Suppressor macrophage treated with lipopolysaccharide for 4 hours (primary cell): ENCODE measurements at places on chromosomes 2 and 18.

DNA sequence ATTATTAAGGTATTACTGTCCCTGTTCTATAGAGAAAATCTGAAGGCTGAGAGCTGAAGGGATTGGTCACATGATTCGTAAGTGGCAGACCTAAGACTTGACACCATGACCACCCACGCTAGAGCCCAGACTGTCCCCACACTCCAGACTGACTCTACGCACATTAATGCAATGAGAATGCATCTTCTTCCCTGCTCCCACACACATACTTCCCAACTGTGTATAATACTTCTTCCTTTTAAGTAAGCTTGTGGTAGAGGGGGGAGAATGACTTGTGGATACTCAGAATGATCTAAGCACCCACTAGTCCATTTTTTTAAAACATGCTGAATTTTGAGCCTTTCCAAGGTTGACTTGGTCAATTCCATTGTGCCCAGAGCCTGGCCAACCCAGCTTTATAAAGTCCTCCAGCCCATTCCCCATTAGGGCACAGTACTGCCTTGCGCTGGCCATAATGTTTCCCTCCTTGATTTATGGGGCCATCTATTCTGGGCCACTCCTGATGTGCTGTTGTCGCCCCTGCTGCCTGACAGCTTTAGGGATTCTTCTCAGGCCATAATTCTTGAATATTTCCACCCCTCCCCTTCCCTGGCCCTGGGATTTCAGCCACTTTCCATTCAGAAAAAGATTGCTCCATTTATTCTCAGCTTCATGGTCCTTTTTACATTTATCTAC is 28.7 kb downstream of the ALK start:
- no peak for DNase-seq

- no peak for DNase-seq
Observed at GRCh38 chr2:204850581-204850980, 305.3 kb downstream of the PARD3B start.

- DNase-seq = no peak
Observed at GRCh38 chr18:37476611-37477295, 88.8 kb downstream of the CELF4 start.

- DNase-seq = no peak
Observed at GRCh38 chr2:21657445-21657844, 533.7 kb downstream of the TDRD15 start.

- no peak for DNase-seq
Observed at GRCh38 chr2:241673797-241674725, 12.6 kb downstream of the DTYMK start.

DNA sequence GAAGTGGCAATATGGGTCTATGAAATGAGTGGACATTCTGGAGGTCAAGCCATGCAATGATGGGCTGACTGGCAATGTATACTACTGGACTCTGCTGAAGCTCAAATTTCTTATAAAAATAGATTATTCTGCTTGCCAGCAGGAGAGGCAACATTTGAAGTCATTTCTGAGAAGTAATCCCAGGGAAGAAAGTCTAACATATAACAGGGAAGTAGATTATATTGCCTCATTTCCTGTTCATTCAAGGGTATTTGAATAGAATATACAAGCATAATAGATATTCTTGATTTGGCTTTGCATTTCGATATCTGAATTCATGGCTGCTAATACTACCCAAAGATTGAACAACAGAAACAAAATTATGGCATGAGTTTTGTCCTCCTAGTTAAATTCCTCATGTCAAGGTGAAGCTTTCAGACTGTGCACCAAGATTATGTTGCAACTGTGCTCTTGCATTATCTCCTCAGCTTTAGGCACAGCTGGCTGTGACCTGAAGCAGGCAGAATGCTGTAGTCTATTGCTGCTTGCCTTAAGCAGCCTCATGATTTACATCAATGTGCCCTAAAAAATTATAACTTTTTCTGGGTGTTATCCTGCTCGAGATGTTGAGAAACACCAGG is 13.3 kb upstream of the TMX3 start:
- peak; percentile 39 for DNase-seq

DNA sequence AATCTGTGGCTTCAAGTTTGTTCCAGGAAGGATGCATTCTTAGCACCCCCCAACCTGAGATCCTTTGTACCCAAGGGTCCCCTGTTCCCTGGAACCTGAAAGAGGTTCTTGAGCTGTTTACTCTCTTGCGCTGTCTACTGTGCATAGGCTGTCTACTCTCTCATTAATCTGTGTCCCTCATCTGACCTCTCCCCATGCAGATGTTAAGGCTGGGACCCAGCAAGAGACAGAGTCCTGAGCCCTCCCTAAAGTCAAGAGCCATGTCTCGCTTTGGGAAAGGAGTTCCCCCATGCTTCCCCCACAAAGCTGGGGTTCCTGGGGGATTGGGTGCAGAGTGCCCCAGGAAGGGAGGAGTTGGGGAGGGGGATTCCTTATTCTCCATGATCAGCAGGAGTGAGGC is 312.9 kb downstream of the CYP26B1 start:
- DNase-seq = no peak

DNA sequence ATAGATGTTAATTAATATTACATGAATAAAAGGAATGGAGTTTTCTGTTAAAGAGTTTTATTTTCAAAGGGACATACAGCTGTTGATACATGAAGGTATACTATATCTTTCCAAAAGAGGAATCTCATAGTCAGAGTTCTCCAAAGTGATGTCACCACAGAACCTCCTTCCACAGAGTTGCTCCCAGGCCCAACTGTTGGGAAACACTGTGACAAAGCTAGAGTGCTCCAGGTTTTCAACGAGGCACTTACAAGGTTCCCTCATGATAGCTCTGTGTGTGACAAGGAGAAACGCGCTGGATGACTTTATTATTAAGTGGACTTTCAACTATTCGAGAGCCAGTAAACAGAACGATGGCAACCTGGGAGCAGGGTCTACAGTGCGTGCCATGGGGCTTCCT is 33.5 kb downstream of the PTPN18 start:
- DNase-seq = peak; percentile 52

GRCh38 chr2:241798081-241798630 is 10.8 kb upstream of the NEU4 start:
- no peak for DNase-seq

DNA sequence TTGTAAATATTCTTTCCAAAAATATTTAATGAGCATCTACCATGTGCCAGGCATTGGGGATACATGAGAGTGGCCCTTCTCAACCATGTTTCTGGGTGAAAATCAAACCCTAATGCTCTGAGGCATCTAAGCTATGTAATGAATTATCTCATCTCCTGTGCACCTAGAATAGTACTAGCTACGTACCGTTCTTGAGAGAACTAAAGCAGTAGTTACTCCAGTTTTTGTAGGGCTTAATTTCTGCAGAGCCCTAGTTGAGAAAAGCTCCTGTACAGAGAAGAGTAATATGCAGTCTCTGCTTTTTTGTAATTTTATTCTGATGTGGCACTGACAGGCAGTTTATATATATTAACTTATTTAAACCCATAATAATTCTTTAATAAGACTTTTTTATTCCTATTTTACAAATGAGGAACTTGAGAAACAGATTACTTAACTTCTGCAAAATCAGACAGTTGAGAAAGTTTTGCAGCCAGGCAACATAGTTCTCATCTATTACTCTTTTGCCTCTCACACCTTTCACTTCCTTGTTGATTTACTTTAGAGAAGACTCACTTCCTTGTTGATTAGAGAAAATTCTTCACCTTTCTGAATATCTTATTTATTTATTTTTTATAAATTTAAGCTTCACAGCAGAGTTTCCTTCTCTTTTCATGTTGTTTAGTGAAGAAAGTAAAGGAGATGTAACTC is 3.1 kb downstream of the SPOPL start:
- DNase-seq = peak; percentile 68

DNA sequence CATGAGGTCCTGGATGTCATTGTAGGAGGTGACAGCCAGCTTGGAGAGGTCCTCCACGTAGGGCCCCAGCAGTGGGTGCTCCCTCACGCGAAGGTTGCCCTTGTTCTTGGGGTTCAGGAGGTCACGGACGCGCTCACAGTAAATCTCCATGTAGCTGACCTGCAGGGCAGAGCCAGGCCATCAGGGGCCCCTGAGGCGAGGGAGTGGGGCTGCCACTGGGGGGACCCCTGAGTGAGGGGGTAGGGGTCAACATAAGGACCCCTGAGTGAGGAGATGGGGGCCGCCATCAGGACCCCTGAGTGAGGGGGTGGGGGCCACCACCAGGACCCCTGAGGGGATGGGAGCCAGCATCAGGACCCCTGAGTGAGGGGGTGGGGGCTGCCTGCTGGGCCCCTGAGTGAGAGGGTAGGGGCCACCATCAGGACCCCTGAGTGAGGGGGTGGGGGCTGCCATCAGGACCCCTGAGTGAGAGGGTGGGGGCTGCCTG is 33.6 kb downstream of the KIF1A start:
- DNase-seq = no peak

DNA sequence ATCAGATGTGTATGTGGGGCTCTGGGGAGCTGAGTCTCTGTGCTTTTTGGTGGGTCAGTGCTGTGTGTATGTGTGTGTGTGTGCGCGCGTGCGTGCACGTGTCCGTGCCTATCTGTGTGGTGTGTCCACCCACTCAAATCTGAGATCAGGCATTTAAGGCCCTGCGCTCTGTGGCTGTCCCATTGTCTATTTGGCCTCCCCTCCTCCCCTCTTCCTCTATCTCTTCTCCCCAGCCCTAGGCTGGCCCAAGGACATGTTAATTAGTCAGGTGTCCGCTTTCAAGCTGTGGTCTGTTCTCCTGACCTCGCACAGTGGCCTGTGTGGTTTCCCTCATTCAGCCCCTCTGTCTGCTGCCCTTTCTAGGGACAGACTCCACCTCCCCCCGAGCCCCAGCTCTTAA is 136.4 kb downstream of the DYSF start:
- no peak for DNase-seq

GRCh38 chr2:143668234-143668633 is 539.0 kb downstream of the ARHGAP15 start:
- no peak for DNase-seq

DNA sequence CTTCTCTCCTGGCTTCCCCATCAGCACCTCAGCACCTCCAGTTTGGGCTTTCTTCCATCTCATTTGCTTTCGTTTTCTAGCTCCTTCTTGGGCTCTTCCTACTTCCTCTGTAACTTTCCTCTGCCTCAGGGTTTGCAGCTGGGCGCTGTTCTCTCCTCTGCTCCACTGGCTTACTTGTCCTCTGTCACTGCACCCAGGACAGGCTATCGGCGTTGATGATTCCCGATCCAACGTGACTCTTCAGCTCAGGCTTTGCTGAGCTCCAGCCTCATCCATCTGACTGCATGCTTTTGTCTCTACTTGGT is 362.4 kb downstream of the CYRIA start:
- peak; percentile 11 for DNase-seq

- DNase-seq = no peak
Observed at GRCh38 chr2:153405196-153405595, 73.4 kb downstream of the RPRM start.

GRCh38 chr2:136332436-136333095 is 214.6 kb upstream of the CXCR4 start:
- DNase-seq = no peak

DNA sequence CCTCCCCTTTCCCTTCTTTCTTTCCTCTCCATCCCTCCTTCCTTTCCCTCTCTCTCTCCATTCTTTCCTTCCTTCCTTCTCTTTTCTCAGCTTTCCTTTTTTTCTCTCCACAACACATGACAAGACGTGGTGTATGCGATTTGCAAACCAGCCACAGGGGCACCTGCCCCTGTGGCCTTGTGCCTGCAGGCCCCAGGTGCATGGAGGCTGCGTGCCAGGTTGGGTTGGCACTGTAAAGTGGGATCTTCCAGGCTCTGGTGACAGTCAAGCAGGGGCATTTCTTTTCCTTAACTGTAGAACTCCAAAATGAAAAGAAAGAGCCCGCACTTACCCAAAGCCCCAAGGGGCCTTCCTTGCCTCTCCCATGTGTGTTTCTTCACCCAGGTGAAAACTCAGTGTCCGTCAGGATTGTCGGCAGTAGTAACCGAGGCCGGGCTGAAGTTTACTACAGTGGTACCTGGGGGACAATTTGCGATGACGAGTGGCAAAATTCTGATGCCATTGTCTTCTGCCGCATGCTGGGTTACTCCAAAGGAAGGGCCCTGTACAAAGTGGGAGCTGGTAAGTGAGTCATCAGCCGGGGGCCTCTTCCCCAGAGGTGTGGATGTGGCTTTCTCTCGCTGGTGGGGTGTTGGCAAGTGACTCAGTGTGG is 50.9 kb downstream of the MARCO start:
- no peak for DNase-seq

DNA sequence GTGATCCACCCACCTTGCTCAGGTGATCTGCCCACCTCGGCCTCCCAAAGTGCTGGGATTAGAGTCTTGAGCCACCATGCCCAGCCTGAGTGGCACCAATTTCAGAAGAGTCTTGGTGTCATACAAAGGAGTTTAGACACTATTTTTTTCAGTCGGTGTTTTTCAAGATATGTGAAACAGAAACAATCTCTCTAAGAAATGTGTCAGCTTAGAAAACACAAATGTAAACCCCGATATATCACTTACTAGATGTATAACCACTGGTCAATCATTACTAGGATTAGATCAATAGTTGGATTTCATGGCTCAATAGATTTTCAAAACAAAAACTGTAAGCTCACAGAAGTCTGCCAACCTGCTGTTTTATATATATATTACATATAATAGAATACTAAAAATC is 67.2 kb upstream of the FRZB start:
- no peak for DNase-seq

DNA sequence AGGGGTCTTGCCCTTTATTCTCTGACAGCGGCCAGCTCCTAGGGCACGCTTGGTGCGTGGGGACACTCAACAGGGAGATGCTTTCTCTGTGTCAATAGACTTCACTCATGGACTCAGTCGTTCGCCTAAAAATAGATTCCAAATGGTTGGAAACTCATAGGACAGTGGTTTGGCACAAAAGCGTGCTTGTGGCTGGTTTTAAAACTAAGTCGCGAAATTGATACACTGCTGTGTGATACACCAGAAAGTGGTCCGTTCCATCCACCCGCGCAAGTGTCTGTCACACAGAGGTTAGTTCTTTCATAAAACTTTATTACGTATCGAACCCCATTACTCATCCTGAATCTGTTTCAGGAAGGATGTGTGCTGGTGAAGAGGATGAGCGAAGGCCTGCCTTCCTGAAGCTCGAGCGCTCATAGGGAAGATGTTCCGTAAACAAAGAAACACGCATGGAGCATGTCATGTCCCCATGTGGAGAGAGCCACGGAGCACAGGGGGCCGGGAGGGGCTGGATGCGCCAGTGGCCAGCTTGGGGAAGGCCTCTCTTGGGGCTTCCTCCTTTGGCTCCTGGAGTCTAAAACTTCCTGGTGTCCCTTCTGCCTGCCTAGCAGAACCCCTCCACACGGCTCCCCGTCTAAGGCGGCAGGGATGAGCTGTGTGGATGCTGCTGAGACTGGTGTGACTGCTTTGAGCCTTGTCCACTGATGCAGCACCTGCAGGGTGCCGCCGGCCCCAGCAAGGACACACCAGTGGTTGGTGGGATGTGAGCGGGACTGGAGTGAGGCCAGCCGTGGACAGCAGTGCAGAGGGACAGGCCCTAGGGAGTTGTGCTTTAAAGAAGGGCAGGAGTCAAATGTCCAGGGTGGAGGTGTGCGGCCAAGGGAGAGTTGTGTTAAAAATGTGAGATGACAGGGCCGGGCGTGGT is 207.2 kb downstream of the GBX2 start:
- no peak for DNase-seq

GRCh38 chr2:58920001-58920400 is 678.9 kb upstream of the FANCL start:
- DNase-seq = no peak
